ENCODE measurements at places on chromosomes 2 and 18.

DNA sequence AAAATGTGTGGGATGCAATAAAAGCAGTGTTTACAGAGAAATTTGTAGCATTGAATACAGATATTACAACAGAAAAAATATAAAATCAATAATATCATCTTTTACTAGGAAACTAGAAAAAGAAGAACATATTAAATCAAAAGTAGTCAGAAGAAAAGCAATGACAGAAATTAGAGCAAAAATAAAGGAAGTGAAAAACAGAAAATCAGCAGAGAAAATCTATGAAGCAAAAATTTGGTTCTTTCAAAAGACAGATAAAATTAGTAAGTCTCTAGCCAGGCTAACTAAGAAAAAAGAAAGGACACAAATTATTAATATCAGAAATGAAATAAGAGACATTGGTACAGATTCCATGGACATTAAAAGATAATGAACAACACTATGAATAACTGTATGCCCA, 212.0 kb upstream of the MGAT5 start:
- no peak for DNase-seq

GRCh38 chr18:8065284-8065683, 498.2 kb downstream of the PTPRM start:
- no peak for DNase-seq

GRCh38 chr18:58370612-58371011, 258.3 kb downstream of the ALPK2 start:
- no peak for DNase-seq

DNA sequence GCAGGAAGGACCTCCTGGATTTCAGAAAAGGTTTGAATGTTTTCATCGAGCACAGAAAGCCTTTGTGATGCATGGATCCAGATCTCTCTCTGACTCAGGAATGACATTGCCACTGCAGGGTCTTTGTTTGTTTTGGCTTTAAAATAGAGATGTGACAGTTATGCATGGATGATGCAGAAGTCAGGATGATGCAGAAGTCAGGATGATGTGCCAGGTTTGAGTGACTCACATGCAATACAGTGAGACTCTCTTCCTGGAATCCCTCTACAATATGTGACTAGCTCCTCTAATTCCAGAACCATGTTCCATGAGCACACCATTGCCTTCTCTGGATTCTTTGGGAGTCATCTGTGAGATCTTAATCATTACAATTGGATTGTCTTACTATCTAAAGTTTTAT, 177.9 kb upstream of the RAB6C start:
- DNase-seq: peak; percentile 15

- peak; percentile 52 for DNase-seq
Observed at GRCh38 chr2:43222475-43223309, 3.7 kb downstream of the ZFP36L2 start.

DNA sequence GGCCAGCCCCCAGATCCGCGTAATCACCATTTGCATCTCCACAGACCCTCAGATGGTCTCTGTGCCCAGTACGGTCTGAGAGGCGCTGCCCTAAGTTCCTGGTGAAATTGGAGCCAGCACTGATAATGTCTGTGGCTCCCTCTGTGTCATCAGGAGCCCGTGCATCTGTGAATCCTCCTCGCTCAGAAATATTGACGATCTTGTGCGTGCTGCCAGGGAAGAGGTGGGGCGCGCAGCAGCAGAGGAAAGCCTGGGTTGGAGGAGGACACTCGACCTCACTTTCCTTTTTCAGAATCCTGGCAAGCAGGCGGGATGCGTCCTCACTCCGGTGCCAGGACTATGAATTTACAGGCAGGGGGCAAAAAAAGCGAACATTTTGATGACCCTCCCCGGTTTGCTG, 686.1 kb upstream of the SALL3 start:
- DNase-seq: no peak
